ENCODE measurements at places on chromosomes 5 and 9. TPM values are rescaled to one million over a fixed set of nuclear protein-coding genes. Genes with fewer than 3 reads are reported as not detected.

The KCNMB1 gene
- total RNA-seq, result not detected

The THBS4 gene
- total RNA-seq, result 1.3 TPM

The GDA gene
- not detected for total RNA-seq

The F2RL2 gene
- total RNA-seq, result not detected

The GCNT4 gene
- total RNA-seq, result 1.1 TPM

The OCLN gene
- 1.4 TPM for total RNA-seq

The DDX4 gene
- 0.41 TPM for total RNA-seq

The PHYHD1 gene
- not detected for total RNA-seq

The RHOBTB3 gene
- 5.0 TPM for total RNA-seq

GRCh38 chr9:94819161-94819687 lies 92.7 kb downstream of the AOPEP start:
- DNase-seq, result no peak

DNA sequence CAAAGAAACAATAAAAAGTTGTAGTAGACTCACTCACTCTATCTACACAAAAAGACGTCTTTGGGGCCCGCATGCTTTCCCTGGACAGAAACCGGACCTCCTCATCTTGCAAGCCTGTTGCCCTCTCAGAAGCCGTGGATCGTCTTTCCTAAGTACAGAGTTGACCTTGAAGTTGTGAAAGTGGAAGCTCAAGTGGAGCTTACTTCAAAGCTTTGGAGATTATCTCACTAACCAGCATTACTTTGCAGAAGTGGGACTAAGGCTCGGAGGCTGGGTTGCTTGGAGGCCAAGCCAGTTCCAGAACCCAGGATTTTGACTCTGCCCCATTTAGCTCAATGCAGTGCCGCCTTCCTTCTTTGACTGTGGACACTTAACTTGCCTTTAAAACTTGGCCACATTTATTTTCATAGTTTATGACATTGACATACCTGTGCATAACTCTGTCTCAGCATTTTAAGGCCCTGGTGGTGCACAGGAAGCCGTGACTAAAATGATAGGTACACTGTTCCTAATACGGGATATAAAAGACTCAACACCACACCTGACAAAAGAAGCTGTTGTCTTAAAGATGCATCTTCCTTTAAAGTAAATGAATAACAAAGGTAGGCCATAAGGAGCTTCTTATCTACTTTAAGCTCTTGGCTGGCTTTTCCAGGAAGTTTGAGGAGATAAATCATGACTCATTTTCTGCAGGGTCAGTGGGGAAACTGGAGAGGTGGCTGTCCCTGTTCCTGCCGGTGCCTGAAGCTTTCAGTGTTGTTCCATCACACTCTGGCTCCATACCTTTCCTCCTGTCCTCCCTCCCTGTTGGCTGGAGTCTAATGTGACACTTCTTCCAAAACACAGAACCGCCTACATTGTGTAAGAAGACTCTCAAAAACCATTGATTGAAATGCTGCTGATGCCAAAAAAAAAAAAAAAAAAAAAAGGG lies 10.7 kb downstream of the SLC25A25 start:
- DNase-seq, result no peak

- no peak for DNase-seq
Observed at GRCh38 chr5:37645707-37646106, 194.1 kb downstream of the GDNF start.

DNA sequence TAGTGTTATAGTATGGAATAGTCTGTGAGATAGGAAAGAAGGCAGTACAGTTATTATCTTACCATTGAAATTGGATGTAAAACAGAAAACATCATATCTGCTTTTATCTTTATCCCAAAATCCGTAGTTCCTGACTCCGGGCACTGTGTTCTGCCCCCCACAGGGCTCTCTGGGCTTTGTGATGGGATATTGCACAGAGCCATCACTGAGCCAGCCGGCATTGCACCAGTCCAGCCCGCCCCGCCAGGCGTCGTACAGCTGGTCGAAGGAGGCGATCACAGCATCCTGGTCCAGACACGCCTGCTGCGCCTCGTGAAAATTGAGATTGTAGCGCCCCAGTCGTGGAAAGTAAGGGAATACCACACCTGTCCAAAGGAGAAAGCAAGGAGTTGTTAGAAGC lies 76.4 kb downstream of the HAPLN1 start:
- no peak for DNase-seq

DNA sequence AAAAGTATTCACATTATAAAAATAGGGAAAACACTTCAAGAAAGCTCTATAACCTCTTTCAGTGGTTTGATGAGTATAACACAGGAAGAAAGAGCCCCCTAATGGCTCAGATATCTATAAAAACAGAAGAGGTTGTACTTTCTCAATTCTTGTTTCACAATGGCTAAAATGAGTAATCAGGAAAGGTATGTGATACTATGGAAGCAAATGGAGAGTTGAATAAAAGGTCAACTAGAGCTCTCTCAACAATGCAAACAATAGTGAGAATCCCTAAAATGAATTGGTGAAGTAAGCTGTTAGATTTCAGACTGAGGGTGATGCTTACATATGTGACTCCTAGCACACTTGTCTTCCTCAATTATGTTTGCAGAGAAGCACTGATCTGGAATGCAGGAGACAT lies 584.6 kb upstream of the CDH18 start:
- no peak for DNase-seq

DNA sequence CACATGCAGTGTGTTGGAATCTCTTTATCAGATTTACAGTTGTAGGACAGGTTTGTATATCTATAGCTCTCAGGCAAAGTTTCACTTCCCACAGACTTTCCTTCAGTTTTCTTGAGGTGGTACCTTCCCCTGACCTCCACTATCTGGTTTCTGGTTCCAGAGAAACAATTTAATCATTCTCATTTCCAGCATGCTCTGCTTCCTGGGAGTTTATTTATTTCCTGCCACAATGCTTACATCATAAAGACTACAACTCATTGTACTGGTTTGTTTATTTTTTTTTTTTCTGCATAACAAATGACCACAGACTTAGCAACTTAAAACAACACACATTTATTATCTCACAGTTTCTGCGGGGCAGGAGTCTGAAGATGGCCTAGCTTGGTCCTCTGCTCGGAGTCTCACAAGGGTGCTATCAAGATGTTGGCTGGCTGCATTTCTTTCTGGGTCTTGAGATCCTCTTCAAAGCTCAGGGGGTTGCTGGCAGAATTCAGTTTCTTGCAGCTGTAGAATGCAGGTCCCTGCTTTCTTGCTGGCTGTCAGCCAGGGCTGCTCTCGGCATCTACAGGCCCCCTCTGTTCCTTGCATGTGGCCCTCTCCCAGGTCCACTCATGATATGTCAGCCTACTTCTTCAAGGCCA lies 247.7 kb downstream of the ENC1 start:
- DNase-seq, result no peak

- DNase-seq, result no peak
Observed at GRCh38 chr5:158546748-158547147, 553.0 kb downstream of the EBF1 start.

GRCh38 chr9:3698076-3698475 lies 172.3 kb upstream of the RFX3 start:
- no peak for DNase-seq

GRCh38 chr5:67142816-67143215 lies 53.8 kb downstream of the CD180 start:
- no peak for DNase-seq

DNA sequence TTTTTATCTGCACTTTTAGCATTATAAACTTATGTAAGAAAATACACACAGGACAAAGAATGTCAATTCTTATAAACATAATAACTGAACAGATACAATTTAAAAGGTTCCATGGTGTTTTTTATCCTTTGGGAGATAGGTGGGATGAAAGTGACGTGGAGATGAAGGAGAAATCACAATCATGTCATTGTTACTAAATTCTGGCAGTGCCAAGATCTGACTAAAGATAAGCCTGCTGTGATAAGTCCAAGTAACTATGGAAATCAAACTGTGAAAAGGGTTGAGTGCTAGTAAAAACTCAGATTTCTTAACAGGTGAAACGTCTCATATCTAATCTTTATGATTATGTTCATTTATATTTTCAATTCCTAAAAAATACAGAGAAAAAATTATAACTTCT lies 11.1 kb downstream of the LEAP2 start:
- DNase-seq, result no peak

DNA sequence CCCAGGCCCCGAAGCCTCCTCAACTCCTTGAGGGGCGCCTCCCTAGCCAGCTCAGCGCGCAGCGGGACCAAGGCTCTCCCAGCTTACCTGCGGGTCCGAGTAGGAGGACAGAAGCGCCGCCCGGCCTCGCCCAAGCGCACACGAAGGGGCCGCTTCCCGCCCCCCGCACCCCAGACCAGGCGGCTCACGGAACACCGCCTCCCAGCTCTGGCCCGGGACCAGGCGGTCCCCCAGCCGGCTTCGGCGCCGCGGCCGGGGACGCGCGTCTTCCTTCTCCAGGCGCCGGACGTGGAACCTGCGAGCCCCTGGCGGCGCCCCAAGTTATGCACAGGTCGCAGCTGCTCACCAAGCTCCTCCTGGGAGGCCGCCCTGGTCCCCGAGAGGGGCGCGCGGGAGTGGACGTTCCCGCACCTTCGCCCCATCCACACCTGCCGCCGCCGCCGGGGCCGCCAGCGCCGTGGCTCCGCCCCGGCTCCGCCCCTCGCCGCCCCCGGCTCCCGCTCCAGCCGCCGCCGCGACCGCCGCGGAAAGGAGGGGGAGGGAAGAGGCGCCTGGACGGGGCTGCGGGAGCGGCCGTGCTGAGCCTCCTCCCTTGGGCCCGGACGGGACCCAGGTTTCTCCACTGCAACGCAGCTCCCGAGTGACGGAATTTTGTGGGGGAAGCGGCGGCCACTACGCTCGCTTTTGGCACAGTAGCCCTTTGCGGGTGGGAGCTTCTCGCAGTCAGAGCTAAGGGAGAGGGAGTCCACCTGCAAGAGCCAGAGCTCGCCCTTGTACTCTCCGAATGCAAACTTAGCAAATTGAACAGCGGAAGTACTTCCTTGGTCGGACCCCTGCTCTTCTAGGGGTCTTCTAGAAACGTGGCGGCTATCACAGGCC lies 77.5 kb upstream of the IFNE start:
- DNase-seq, result peak; percentile 42

DNA sequence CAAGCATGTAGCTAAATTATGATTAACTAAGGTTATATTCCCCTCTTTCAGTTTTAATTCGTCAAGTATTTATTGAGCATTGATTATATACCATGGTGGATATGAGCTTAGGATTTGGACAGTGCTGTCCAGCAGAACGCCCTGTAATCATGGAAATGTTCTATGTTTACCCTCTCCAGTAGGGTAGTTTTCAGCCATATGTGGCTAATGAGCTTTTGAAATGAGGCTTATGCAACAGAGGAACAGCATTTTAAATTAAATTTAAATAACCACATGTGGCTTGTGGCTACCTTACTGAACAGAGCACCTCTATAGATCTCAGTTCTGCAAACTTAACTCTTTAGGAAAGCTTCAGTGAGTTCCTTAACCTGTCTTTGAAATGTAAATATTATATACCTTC lies 59.1 kb downstream of the JMY start:
- DNase-seq, result no peak

- no peak for DNase-seq
Observed at GRCh38 chr5:179731791-179732411, 721 bp upstream of the MAML1 start.

- DNase-seq, result no peak
Observed at GRCh38 chr9:73684601-73685000, 532.9 kb downstream of the ANXA1 start.

GRCh38 chr9:78309066-78309465 lies 12.1 kb downstream of the PSAT1 start:
- no peak for DNase-seq

DNA sequence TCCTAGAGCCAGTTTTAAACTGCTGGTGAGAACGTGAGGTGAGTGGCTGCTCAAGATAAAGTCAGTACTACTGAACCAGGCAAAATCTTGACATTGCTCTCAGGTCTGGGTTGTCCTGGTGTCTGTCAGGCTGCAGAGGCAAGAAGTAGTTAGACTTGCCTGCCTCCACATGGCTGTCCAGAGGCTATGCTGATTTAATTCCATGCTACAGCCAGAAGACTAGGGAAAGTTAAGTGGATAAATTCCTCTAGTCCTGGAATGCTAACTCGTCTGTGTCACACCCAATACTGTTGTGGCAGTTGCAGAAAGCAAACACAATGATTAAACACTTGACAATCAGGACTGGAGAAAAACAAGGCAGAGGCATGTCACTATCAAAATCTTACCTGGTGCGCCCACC lies 118.9 kb downstream of the ACER2 start:
- DNase-seq, result no peak

DNA sequence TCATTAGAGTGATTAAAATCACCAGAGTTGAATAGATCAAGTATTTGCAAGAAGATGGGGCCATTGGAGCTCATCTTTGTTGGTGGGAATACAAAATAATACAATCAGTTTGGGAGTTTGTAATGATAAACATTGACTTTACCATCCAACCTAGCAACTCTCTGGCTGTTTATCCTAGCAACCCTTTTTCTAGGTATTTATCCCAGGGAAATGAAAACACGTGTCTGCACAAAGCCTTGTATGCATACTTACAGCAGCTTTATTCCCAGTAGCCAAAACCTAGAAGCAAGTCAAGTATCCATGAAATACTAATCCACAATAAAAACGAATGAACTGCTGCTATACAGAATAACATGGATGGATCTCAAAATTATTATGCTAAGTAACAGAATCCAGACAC lies 152.7 kb upstream of the DAB2 start:
- DNase-seq, result no peak

GRCh38 chr9:130927995-130928900 lies 10.8 kb downstream of the FIBCD1 start:
- DNase-seq, result no peak

All from activated T-cell treated with anti-CD3 and anti-CD28 coated beads, Interleukin-2, amount 50 U/mL, for 4 hours (primary cell).